Right atrium auricular region (tissue), 2 donors: ENCODE measurements at places on chromosomes 7 and 10. TPM values are rescaled to one million over a fixed set of nuclear protein-coding genes. Genes with fewer than 3 reads are reported as not detected.
A peak's percentile ranks its signal among the peaks of the same experiment; 100 is the strongest.

DNA sequence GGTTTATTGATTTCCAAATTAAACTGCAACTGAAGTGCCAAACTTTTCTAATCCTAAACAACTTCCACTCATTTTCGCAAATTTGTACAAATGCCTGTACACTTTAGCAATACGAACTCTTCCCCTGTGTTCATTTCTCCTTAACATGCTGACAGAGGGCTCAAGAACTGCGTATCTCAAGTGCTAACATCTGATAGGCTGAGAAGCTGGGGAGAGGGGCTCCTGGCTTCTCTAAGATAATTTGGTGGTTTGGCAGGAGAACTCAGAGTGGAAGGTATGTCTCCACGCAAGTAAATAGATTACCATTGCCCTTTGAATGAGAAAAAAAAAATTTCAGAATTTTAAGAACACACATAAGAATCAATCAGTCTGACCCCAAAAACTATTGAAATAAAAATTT, 53.3 kb upstream of the ANLN start:
- H3K4me1 ChIP-seq: no peaks in the 10 kb centered on the region
- no peaks in the 10 kb centered on the region for H3K27me3 ChIP-seq
- no peak overlapping the region for H3K4me3 ChIP-seq
- peaks cover 9% of the 10 kb centered on the region for H3K36me3 ChIP-seq

- peaks cover 30% of the 10 kb centered on the region for H3K4me1 ChIP-seq
- no peak for DNase-seq
- no peaks in the 10 kb centered on the region for H3K36me3 ChIP-seq
- no peak overlapping the region for H3K4me3 ChIP-seq
- H3K27ac ChIP-seq: no peak overlapping the region
Observed at GRCh38 chr7:22909917-22910316, 87.3 kb upstream of the TOMM7 start.

GRCh38 chr7:6536262-6537260, 14.7 kb downstream of the GRID2IP start:
- peaks cover 10% of the 10 kb centered on the region for H3K27me3 ChIP-seq
- no peak overlapping the region for H3K27ac ChIP-seq
- H3K4me3 ChIP-seq: peak overlapping the region; percentile 4

DNA sequence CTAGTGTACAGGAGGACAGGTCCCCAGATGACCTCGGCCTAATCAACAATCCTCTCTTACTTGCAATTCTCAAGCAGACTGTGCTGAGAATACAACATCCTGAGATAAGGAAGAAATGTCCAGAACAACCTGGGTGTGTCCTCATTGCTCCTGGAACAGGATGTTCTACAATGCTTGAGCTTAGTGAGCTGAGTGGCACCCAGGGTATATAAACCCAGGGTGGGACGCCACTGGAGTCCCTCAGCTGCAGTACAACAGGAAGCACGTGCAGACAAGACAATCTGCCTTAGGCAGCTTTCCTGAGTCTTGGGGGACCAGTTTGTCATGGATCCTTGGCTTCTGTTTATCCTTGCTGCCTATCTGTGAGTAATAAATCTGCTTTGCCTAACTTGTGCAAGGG, 27.7 kb upstream of the SLC25A13 start:
- H3K27me3 ChIP-seq: no peaks in the 10 kb centered on the region
- peak; percentile 65 for DNase-seq
- H3K27ac ChIP-seq: no peak overlapping the region

DNA sequence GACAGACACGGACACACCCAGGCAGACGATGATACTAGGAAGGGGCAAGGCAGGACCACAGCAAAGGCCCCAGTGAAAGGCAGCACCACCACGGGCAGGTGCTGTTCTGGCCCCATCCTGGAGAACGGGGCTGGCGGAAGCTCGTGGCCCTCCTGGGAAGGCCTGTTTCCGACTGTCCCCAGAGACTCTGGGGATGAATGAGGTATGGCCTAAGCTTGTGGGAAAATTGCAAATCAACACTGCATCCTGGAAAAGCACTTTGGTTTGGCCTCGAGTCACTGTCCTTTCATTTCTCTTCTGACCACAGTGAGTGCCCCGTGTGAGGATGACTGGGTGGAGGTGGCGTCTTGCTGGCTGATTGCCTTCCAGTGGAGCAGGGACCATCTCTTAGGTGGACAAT, 81.6 kb upstream of the ANLN start:
- H3K27me3 ChIP-seq: no peaks in the 10 kb centered on the region
- no peaks in the 10 kb centered on the region for H3K36me3 ChIP-seq
- peaks cover 22% of the 10 kb centered on the region for H3K4me1 ChIP-seq
- no peak overlapping the region for H3K4me3 ChIP-seq
- no peak for DNase-seq

- DNase-seq: no peak
- no peak overlapping the region for H3K27ac ChIP-seq
- H3K4me3 ChIP-seq: no peak overlapping the region
- H3K4me1 ChIP-seq: no peaks in the 10 kb centered on the region
Observed at GRCh38 chr7:148327379-148327778, 263.2 kb upstream of the C7orf33 start.

CRYGN gene
- 0.90 TPM for total RNA-seq

GRCh38 chr7:138948403-138948802, 32.8 kb downstream of the KIAA1549 start:
- DNase-seq: no peak
- H3K4me3 ChIP-seq: no peak overlapping the region
- H3K27ac ChIP-seq: no peak overlapping the region
- no peaks in the 10 kb centered on the region for H3K36me3 ChIP-seq

GRCh38 chr10:73867871-73868631, 6.3 kb downstream of the CAMK2G start:
- no peaks in the 10 kb centered on the region for H3K36me3 ChIP-seq
- H3K27me3 ChIP-seq: no peaks in the 10 kb centered on the region
- no peak for DNase-seq
- H3K4me3 ChIP-seq: no peak overlapping the region
- no peaks in the 10 kb centered on the region for H3K4me1 ChIP-seq

SFXN2 gene
- 0.59 TPM for total RNA-seq

TSPAN14 gene
- 34.7 TPM for total RNA-seq

GRCh38 chr7:147483634-147484292, 1106.8 kb upstream of the C7orf33 start:
- H3K27ac ChIP-seq: no peak overlapping the region
- no peak for DNase-seq
- H3K36me3 ChIP-seq: no peaks in the 10 kb centered on the region
- H3K4me3 ChIP-seq: no peak overlapping the region
- H3K27me3 ChIP-seq: no peaks in the 10 kb centered on the region

DNA sequence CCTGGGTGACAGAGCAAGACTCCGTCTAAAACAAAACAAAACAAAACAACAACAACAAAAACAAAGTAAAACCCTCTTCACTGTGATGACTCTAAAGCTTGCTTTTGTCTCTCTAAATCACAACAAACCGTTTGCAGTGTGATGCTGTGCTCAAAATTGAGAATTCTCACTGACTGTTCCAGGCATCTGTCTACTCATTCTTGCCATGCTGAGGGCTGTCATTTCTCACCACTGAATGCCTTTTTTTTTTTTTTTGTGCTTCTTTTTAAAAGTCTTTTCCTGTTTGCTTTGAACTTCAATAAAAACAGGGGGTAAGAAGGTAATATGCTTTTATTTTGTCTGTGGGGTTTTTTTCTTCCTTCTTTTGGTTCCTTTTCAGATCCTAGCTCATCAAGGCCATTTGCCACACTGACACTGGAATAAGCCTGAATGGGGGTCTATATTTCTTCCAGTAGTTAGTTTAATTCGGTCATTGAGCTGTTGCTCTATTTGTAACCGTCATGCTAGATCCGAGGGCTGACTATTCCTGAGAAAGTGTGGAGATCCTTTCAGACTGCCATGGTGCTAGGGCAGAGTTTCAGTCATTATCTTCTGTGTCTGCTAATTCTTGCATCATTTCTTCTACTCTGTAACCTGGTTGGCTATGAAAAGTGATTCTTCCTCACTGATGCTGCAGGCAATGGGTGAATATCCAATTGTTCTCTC, 10.6 kb downstream of the FAS start:
- H3K4me3 ChIP-seq: peak overlapping the region; percentile 18
- no peaks in the 10 kb centered on the region for H3K27me3 ChIP-seq
- no peaks in the 10 kb centered on the region for H3K36me3 ChIP-seq
- DNase-seq: no peak

HYAL4 gene
- total RNA-seq: not detected

GRCh38 chr10:102118867-102119266, 1.3 kb downstream of the LDB1 start:
- peak overlapping the region; percentile 97 for H3K27ac ChIP-seq
- peak overlapping the region; percentile 94 for H3K4me3 ChIP-seq
- H3K4me1 ChIP-seq: peaks cover 70% of the 10 kb centered on the region
- DNase-seq: no peak
- H3K27me3 ChIP-seq: no peaks in the 10 kb centered on the region
- no peaks in the 10 kb centered on the region for H3K36me3 ChIP-seq
